ENCODE measurements at places on chromosomes 7 and 10.

- no peak for DNase-seq
Observed at GRCh38 chr10:23918090-23918723, 290.7 kb upstream of the KIAA1217 start.

DNA sequence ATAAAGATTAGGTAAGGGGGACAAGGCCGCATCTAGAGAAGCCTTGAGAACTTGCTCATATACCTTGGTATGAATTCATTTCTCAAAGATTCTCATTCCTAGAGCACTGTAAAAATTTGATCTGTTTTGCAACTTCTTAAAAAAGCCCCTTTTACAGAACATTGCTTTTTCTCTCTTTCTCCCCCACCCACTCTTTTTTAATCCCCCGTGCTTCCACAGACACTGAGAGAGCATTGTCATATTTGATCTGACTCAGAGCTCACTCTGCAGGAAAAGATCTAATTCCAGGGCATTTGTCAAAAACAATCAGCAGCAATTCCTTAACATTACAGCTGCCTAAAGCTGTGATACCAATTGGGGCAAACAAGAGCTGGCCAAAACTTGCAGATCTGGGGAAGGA is 92.0 kb downstream of the ARHGAP22 start:
- DNase-seq, result no peak

- no peak for DNase-seq
Observed at GRCh38 chr7:38881947-38882684, 26.9 kb downstream of the VPS41 start.

DNA sequence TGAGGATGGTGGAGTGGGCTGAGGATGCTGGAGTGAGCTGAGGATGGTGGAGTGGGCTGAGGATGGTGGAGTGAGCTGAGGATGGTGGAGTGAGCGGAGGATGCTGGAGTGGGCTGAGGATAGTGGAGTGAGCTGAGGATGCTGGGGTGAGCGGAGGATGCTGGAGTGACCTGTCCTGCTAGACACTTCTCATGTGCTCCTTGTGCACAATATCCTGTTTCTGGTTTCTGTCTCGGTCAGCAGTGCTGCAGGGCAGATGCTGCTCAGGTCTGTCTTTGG is 29.2 kb downstream of the ANXA8 start:
- no peak for DNase-seq

DNA sequence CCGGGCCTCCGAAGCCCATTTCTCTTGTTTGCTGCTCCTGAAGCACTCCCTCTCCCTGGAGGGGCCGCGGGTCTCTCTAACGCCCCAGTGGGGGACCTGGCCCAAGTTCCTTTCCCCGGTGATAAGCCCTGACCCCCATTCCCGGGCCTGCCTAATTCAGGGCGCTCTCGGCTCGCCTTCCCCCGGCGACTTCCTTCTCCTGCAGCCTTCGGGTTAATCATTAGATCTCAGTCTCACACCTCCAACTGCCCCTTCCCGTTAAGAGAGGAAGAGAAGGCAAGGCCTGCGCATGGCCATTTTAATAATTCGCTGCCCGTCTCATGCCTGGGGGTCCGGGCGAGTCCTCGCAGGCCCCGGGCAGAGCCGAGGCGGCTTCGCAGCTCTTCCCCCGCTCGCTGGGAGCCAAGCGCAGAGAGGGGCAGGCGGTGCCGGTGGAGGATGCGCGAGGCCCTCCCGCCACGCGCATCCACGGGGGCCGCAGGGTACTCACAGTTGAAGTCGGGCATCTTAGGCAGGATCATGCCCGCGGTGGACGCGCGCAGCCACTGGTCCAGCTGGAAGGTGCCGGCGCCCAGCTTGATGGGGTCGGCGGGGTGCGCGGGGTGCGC is 1.2 kb downstream of the MNX1 start:
- no peak for DNase-seq

- no peak for DNase-seq
Observed at GRCh38 chr10:108716352-108716751, 1207.0 kb downstream of the XPNPEP1 start.

DNA sequence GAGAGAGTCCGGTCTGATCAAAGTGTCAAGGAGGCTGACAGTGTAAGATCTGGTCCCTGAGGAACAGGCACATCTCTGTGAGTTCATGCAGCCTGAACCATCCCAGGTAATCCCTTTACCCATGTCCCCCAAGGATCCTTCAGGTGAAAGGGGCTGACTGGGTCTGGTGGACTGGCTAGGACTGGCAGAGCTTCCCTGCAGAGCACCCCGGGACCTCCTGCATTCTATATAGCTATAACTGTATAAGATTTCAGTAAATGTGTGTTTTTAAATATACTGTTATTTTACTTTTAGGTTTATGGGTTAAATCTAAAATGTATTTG is 246.8 kb downstream of the ELMO1 start:
- DNase-seq, result no peak

DNA sequence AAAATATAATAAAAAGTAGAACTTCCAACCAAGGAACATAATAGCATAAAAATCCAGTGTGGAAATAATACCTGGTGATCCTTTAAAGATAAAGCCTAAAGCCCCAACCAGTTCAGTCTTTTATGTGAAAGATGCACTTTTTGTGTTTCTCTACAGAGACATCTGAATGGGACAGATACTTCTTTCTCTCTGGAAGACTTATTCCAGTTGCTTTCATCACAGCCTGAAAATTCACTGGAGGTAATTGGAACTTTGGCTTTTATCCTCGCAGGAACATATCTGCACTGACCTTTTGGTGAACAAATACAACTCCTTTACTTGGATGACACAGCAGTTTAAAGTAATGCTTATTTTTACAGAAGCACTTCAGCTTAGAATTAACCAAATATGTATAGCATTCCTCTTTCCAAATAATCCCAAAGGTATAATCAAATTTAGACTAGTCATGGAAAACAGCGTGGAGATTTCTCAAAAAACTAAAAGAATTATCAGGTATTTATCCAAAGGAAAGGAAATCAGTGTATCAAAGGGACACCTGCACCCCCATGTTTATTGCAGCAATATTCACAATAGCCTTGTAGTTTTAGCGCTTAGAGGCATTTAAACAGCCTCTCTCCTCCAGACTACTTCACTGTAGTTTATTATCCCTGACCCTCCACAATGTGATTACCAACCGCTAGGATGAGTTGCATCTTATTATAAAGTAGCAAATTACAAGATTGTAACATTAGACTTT is 16.8 kb downstream of the HNRNPA2B1 start:
- DNase-seq, result no peak
